ENCODE measurements at places on chromosomes 16 and 17.

DNA sequence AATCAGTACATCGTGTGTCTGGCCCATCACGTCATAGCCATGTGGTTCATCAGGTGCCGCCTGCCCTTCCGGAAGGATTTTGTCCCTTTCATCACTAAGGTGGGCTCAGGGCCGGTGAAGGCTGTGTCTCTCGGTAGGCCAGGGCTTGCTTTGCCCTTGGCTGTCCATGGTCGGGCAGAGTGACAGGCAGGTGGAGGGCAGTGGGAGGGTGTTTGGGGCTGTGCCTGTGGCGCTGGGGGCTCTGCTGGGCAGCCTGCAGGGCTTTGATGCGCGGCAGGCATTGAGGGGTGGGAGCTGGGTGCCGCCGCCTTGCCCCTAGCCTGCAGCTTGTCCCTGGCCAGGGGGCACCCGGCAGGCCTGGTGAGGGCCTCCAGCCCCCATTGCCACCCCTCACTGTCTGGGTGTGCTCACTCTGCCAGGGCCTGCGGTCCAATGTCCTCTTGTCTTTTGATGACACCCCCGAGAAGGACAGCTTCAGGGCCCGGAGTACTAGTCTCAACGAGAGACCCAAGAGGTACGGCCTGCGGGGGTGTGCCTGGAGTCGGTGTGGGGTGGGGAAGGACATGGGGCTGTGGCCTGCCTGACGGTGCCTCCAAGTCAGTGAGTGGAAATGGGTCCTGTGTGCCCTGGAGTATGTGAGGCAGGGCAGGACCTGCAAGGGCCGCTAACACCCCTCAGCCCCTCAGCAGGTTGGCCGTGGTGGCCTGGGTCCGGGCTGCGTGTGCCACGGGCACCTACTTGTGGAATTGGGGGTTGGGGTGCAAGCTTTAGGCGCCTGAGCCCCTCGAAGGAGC lies 28.5 kb downstream of the TSC2 start:
- DNase-seq: no peak

DNA sequence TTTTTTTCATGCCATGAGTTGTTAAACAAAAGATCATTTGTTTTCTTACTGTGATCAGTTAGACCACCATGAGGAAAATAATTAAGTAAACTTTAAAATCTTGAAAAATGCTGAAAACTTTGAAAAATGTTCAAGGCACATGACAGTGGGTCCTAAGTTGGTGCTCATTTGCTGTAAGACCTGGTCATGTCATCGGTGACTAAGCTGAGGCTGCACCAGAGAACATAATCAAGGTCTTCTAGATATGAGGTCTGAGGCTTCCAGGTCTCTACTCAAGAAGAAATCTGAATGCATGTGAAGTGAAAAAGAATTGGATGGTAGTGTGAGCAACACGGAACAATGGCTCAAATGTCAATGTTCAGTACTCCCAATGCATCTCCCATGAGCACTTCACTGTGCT lies 87.6 kb downstream of the CFDP1 start:
- no peak for DNase-seq

DNA sequence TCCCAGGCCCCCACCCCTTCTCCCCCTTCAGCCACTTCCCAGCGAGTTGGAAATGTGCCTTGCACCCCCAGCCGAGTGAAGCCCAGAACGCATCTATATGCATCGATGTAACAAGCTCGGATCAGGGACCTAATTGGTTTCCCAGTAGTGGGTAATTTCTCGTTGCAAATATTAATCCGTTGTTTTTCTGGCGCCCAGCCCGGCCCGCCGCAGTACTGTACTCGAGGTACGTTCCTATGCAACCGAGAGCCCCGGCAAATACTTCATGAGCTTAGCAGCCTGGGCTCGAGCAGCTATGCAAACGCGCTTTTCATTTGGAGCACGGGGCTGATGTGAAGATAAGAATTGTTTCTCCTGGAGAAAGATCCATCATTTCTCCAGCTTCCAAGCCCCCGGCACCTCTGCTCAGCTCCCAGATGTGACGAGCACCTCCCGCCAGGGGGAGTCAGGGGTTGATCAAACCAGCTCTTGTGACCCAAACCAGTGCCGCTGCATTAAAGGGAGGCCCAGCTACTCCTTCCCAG lies 229.8 kb downstream of the KATNIP start:
- DNase-seq: no peak

GRCh38 chr17:79039171-79039570 lies 15.2 kb downstream of the C1QTNF1 start:
- DNase-seq: no peak

DNA sequence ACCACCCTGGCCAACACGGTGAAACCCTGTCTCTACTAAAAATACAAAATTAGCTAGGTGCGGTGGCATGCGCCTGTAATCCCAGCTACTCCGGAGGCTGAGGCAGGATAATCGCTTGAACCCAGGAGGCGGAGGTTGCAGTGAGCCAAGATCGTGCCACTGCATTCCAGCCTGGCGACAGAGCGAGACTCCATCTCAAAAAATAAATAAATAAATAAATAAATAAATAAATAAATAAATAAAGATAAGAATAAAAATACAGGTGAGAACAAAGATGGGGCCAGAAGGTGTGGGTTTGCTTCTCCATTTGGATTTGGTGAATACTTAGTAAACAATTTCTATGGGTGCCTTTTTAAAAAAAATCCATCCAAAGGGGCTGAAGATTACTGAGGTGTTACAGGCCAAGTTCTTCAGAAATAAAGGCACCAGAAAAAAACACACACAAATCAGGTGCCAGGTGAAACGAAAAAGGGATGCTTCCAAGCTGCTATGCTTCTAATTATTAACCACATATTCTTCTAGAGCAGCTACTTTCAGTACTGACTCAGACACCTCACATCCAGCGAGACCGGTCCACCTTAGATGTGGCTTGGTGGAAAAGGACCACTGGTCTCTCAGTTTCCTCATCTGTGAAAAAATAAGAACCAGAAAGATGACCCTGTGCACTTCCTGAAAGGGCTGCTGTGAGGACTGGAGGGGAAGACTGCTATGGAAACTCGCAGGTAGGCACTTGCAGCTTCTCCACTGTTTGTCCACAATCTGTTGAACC lies 9.2 kb downstream of the GLYR1 start:
- DNase-seq: no peak

- DNase-seq: peak; percentile 95
These were observed at the start of gene SCRN2 for GRCh38 chr17:47840742-47841487. TSS of gene SCRN2 (minus strand) at chr17:47841273. CDS start at chr17:47840843, 430 bp downstream.

DNA sequence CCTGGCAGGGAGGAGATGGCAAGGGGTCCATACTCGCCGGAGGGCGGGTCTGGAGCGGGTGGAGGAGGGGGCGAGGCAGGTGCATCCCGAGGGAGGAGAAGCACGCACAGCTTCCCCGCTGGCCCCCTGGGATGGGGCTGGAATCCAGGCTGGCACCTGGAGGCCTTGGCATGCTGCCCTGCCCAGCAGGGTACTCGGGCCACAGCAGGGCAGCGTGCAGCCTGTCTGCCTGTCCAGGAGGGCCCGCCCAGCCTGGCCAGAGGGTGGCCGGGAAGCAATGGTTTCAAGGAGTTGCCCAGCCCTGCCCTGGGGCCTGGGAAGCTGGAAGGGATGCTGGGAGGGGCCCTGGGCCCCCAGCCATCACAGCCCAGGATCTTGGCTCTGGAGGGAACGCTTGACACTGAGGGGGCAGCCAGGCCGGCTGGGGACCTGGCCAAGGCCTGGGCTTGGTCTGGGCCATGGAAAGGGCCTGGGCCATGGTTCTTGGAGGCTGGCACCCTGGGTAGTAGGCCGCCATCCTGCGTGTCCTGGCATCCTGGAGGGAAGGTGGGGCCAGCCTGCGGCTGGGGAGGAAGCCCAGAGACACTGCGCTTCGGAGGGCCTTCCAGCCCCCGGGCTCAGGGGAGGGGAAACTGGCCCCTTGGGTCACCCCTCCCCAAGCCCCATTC lies 1.1 kb downstream of the GLIS2 start:
- DNase-seq: peak; percentile 60

DNA sequence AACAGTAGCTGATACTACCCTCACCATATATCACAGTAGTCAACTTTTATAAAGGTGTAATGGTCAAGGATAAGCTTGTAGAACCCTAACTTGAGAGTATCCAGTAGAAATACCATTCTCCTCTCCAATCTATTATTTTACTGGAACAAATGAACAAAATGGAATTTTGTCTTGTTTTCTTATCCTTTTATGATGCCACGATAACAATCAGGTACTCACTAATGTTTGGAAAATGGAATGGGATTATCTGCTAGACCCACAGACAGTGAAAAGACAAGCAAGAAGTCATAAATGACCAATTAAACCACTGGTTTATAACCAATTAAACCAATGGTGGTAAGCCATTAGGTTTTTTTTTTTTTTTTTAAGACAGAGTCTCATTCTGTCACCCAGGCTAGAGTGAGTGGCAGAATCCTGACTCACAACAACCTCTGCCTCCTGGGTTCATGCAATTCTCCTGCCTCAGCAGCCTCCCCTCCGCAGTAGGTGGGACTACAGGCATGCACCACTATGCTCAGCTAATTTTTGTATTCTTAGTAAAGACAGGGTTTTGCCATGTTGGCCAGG lies 10.4 kb downstream of the GPATCH8 start:
- no peak for DNase-seq

GRCh38 chr16:69329369-69330285 lies 761 bp downstream of the PDF start:
- no peak for DNase-seq

- no peak for DNase-seq
These were observed 223.0 kb downstream of the CA10 start for GRCh38 chr17:51935477-51935876.

GRCh38 chr16:51163894-51164566 lies 13.0 kb upstream of the SALL1 start:
- DNase-seq: no peak

DNA sequence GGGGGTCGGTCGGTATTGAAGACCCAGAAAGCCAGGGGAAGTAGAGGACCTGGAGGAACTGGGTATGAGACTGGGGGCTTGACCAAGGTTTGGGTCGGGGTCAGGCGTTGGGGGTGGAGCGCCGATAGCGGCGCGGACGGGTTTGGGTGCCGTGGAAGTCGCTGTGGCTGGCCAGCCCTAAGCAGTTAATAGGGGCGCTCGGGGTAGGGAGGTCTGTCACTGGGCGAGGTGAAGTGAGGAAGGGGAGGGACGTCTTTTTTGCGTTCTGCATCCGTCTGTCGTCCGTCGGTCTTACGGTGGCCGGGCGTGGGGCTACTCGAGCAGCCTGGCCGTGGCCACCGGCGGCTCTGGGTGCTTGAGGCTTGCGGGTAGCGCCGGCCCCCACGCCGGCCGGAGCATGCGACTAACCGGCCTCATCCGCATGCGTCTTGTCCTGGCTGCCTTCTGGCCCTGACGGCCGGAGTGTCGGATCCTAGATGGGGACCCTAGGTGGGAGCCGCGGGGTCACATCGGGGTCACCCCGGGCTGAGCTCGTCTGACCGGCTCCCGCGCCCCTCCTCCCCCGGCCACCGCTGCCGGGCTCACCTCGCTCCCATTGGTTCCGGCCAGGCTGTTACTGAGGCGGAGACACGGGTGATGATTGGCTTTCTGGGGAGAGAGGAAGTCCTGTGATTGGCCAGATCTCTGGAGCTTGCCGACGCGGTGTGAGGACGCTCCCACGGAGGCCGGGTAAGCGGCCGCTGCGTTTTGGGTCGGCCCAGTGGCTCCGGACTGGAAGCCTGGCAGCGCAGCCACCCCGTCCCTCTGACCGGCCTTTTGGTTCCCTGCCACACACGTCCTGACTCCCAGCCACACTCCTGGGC lies 10.3 kb upstream of the TMEM88 start:
- peak; percentile 72 for DNase-seq

- no peak for DNase-seq
These were observed 20.3 kb downstream of the DYNC1LI2 start for GRCh38 chr16:66731101-66731500.

DNA sequence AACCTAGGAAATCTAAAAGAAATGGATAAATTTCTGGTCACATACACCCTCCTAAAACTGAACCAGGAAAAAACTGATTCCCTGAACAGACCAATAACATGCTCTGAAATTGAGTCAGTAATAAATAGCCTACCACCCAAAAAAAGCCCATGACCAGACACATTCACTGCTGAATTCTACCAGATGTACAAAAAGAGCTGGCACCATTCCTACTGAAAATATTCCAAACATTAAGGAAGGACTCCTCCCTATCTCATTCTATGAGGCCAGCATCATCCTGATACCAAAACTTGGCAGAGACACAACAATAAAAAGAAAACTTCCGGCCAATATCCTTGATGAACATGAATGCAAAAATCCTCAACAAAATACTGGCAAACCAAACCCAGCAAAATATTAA lies 52.9 kb downstream of the TTC19 start:
- no peak for DNase-seq

GRCh38 chr16:50400967-50401348 lies 32.2 kb upstream of the BRD7 start:
- no peak for DNase-seq

DNA sequence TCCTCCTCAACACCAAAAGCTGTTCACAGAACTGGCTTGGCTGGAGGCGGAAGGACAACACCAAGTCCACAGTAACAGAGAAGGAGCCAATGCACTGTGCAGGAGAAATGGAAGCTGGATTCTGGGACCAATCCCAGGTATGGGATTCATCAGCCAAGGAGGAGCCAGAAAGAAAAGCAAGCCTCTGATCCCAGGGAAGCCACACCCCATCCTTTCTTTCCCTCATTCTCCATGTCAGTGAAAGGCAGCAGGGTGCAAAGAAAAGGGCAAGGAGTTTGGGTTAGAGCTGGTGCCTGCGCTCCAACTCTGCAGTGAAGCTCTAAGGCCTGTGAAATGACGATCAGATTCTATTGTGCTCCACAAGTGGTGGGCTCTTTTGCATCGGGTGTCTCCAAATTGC lies 11.0 kb downstream of the DCAKD start:
- no peak for DNase-seq

DNA sequence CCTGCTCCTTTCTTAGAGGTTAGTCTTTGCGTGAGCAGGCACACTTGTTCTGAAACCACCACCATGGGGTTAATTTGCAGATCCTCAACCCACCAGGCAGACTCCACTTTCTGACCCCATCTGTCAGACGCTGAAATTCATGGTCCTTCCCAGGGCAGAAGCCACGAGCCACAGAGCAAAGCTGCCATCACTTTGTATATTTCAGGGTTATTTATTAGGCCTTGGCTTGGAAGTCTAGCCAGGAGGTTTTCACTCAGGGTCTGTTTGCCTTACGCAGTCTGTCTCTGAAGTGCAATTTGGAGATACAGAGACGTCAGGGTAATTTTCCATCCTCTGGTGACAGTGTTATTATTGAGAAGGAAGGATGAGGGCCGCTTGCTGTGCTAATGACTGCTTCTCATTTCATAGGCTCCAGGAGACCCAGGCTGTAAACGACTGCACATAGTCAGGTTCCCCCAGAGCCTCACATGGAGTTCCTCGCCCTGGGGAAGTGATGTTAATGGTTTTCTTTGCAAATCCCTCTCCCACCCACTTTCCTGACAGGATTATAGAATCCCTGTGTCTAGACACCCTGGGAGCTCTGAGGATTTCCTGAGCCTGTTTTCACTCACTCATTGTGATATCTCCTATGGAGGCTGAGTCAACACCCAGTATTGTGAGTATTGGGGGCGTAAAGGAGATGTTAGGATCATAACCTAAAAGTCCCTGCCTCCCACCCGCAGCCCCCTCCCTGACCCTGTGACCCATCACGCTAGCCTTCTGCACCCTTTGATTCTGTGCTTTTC lies 269.0 kb downstream of the ABCC12 start:
- DNase-seq: no peak

Data from NCI-H774 (cell line).